T-cell (primary cell): ENCODE measurements at places on chromosomes 5 and 9.

GRCh38 chr5:156764176-156764971, 85.7 kb upstream of the PPP1R2B start:
- DNase-seq, result no peak

DNA sequence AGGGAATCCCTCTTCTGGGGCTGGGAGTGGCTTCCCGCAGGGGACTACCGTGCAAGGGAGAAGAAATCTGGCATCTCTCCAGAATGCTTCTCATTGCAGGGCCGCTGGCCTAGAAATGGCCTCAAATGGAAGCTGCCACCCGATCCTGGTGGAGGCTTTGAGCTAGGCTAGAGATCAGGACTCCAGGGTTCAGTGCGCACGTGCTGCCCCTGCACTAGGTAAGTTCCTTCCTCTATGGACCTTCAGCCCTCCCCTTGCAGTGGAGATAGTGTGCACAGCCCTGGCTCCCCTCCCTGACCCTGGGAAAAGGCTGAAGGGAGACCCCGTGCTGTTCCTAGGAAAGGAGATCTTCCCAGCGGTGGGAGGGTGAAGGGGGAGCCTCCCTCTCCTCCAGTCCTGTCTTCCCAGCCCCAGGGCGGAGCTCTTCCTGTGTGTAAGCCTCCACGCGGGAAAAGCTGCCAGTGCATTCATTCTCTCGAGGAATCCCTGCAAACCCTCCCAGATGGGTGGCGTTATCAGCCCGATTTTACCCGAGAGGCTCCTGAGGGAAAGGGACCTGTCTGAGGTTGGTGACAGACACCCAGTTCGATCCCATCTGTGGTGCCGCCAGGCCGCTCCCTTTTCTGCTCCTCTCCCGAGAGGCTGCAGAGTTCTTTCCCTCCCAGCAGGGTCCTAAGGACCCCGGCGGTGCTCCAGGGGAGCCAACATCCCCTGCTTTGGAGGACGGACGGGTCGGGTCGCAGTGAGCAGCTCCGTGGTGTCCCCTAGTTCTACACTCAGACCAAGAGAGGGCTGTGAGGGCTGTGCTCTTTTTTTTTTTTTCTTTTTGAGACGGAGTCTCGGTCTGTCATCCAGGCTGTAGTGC, 1.4 kb upstream of the CERCAM start:
- DNase-seq, result no peak

- no peak for DNase-seq
Measured at GRCh38 chr5:14292766-14293658, 149.9 kb downstream of the TRIO start.

DNA sequence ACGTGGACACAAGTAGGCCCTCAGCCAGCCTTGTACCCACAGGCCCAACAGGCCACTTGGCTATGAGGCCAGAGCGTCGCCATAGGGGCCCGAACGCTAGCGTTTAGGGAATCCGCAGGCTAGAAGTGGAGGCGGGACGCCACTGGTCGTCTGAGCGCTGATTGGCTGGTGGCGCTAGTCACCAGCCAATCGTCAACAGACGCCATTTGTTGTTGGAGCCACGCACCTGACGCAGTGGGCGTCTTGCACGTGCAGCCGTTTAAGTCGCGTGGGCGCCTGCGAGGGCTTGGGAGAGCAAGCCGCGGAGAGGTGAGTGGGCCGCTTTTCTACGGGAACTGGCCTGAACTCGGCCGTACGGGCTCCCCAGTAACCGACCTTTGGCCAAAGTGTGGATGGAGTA, at the start of gene DDX4:
DDX4 (plus strand) TSS at position 269 of the 400 bp plus-strand sequence. CDS start 903 bp downstream, outside the sequence.
- DNase-seq, result no peak

DNA sequence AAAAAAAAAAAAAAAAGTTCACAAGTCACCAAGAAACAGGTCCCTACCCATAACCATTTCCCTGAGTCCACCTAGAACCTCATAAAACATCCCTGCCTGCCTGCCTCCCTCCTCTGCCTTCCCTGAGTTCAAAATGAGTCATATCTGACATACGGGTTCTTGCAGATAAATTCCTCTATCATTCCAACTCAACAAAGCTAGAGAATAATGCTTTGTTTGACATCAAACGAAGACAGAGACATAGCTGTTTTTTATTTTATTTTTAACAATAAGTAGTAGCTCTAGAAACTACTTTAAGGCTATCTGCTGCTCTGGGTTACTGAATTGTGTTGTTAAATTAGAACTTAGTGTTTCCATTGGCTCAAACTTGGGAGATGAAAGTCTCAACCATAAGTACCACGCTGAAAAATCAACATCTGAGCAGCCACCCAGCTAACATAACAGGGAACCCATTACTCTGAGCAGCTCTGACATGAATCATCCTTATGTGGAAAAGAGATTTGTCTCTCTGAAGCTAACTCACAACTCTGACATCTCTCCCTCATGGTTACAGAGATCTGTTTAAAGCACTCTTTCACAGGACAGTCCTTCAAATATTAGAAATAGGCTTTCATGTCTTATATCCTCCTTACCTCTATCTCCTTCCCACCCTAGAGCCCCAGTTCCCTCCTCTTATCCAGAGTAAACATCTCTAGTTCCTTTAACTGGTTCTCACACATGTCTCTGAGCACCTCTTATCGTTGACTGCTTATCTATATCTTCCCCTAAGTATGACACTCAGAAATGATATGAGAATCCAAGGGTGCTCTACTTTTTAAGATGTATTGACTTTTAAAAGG, 12.1 kb downstream of the TMEM245 start:
- DNase-seq, result no peak

DNA sequence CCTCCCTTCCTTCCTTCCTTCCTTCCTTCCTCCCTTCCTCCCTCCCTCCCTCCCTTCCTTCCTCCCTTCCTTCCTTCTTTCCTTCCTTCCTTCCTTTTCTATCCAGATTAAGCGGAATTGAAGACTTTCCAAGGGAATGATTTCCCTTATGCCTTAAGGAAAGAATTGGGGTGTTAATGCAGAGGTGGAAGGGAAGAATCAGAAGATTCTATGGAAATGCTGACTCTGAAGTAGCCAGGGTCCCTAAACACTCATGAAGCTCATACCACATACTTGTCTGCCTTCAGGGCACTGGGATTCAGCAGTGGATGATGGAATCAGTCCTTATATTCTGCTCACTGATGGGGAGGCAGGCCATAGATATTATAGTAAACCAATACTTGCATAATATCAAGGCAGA, 48.2 kb downstream of the TNC start:
- no peak for DNase-seq

DNA sequence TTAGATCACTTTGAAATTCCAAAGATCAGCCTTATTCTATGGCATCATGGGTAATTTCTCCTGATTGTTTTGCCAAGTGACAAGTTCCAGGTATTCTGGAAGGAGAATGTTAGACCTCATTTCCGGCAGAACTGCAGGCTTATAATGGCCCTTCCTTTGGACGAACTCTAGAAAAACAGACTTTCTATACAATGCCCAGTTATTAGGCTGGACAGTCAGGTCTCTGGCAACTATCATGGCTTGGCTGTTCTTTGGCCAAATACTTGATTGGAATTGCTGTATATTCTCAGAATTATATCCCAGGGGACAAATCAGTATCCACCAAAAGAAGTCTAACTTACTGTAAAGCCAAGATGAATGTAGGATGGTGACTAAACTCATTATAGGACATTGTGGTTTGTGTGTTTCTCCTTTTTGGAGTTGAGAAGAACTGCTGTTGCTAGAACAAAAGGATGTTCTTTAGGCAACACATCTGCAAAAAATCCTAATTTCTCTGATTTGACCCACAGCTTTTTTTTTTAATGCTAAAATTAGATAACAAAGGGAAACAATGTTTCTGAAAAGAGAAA, 69.0 kb downstream of the ADAMTSL1 start:
- no peak for DNase-seq

DNA sequence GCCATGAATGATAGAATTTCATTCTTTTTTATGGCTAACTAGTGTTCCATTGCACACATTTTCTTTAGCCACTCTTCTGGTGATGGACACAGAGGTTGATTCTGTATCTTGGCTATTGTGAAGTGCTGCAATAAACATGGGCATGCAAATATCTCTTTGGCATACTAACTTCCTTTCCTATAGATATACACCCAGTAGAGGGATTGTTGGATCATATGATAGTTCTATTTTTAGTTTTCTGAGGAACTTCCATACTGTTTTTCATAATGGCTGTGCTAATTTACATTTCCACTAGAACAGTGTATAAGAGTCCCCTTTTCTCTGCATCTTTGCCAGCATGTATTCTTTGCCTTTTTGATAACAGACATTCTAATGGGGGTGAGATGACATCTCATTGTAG, 50.4 kb upstream of the CDK5RAP2 start:
- no peak for DNase-seq

- peak; percentile 17 for DNase-seq
Measured at GRCh38 chr9:83620841-83621636, 1.9 kb upstream of the IDNK start.

- no peak for DNase-seq
Measured at GRCh38 chr9:2493109-2493508, 128.5 kb upstream of the VLDLR start.

GRCh38 chr5:139358064-139358463, 16.4 kb downstream of the PAIP2 start:
- DNase-seq, result no peak

DNA sequence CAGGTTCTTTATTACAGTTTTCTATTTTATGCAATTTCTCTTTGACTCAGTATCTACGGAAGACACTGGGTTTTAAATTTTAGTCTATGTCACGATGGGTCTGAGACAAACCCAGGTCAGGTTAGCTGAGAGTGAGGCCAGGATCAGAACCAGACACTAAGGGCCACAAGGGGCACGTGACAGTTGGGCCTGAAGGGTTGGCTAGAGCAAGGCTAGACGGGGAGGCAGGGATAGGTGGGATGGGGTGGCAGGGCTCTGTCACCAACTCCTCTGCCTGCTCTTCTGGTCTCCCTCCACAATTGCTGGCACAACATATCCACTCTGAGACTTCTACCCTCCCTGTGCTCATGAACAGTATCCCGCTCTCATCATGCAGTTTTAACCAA, 76.4 kb downstream of the MED27 start:
- no peak for DNase-seq
